ENCODE measurements at places on chromosomes 11 and 22. TPM values are rescaled to one million over a fixed set of nuclear protein-coding genes. Genes with fewer than 3 reads are reported as not detected.
A peak's percentile ranks its signal among the peaks of the same experiment; 100 is the strongest.

The NPAS4 gene
- 0.71 TPM for polyA plus RNA-seq

- no peak overlapping the region for H3K4me3 ChIP-seq
- no peaks in the 10 kb centered on the region for H3K27me3 ChIP-seq
- DNase-seq = no peak
- H3K27ac ChIP-seq = no peak overlapping the region
Measured at GRCh38 chr11:101288392-101288791, 158.8 kb upstream of the PGR start.

GRCh38 chr11:107705027-107705426, 6.8 kb downstream of the SLN start:
- H3K27ac ChIP-seq = no peak overlapping the region
- no peak for DNase-seq
- peaks cover 26% of the 10 kb centered on the region for H3K4me1 ChIP-seq

DNA sequence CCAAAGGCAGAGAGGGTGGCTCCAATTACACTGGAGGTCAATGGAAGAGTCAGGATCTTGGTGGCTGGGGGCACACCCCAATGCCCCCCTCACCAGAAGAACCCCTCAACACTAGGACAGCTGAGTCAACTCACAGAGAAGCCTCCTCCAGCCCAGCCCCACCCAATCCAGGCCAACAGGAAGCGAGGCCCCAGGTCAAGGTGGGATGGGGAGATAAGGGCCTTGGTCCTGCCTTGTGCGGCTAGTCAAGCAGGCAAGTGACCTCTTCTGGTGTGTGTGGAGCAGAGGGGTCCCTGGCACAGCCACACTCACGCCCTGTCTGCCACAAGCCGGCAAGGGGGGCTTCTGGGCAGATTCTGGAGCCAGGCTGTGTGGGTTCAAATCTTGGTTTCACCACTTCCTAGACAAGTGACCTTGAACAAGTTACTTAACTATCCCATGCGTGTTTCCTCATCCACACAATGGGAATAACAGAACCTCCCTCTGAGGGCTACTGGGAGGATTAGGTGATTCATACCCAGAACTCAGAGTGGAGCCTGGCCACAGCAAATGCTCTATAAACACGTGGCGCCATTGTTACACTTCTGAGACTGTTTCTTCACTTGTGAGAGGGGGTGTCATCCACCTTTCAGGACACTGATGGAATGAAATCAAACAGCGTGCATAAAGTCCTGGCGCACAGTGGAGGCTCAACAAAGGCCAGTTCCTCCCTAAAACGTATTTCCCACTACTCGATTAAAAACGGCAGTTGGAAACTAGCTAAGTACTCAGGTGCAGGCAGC, 3.2 kb downstream of the TTLL12 start:
- DNase-seq = no peak
- H3K36me3 ChIP-seq = no peaks in the 10 kb centered on the region
- no peak overlapping the region for H3K27ac ChIP-seq
- no peak overlapping the region for H3K4me3 ChIP-seq
- H3K27me3 ChIP-seq = no peaks in the 10 kb centered on the region
- peaks cover 4% of the 10 kb centered on the region for H3K4me1 ChIP-seq

The KIF18A gene
- polyA plus RNA-seq = 22.2 TPM

- peak; percentile 83 for DNase-seq
- H3K27me3 ChIP-seq = peaks cover 16% of the 10 kb centered on the region
- no peak overlapping the region for H3K27ac ChIP-seq
- peaks cover 3% of the 10 kb centered on the region for H3K4me1 ChIP-seq
- H3K36me3 ChIP-seq = no peaks in the 10 kb centered on the region
- no peak overlapping the region for H3K4me3 ChIP-seq
Measured at GRCh38 chr11:17273668-17274282, 2.8 kb upstream of the NUCB2 start.

GRCh38 chr11:92269021-92269420, 44.4 kb downstream of the FAT3 start:
- no peak overlapping the region for H3K27ac ChIP-seq
- no peak overlapping the region for H3K4me3 ChIP-seq
- no peaks in the 10 kb centered on the region for H3K27me3 ChIP-seq
- DNase-seq = peak; percentile 62
- H3K36me3 ChIP-seq = no peaks in the 10 kb centered on the region

The TKFC gene
- polyA plus RNA-seq = 21.1 TPM

The SLC22A9 gene
- not detected for polyA plus RNA-seq

- DNase-seq = peak; percentile 24
- H3K4me1 ChIP-seq = no peaks in the 10 kb centered on the region
- H3K27me3 ChIP-seq = peaks cover 4% of the 10 kb centered on the region
- no peak overlapping the region for H3K27ac ChIP-seq
- no peaks in the 10 kb centered on the region for H3K36me3 ChIP-seq
Measured at GRCh38 chr11:106840947-106841346, 177.3 kb downstream of the GUCY1A2 start.

GRCh38 chr11:118370774-118371173, 11.4 kb downstream of the UBE4A start:
- H3K36me3 ChIP-seq = peaks cover 42% of the 10 kb centered on the region
- no peak overlapping the region for H3K4me3 ChIP-seq
- H3K27me3 ChIP-seq = no peaks in the 10 kb centered on the region
- H3K4me1 ChIP-seq = no peaks in the 10 kb centered on the region

GRCh38 chr11:83051760-83052671, 19.7 kb downstream of the RAB30 start:
- DNase-seq = no peak
- H3K4me1 ChIP-seq = no peaks in the 10 kb centered on the region
- no peaks in the 10 kb centered on the region for H3K27me3 ChIP-seq
- H3K36me3 ChIP-seq = no peaks in the 10 kb centered on the region
- no peak overlapping the region for H3K4me3 ChIP-seq

GRCh38 chr11:45216031-45216430, 69.6 kb downstream of the PRDM11 start:
- no peak for DNase-seq
- H3K4me3 ChIP-seq = no peak overlapping the region
- H3K27me3 ChIP-seq = no peaks in the 10 kb centered on the region
- no peaks in the 10 kb centered on the region for H3K4me1 ChIP-seq
- H3K27ac ChIP-seq = no peak overlapping the region

DNA sequence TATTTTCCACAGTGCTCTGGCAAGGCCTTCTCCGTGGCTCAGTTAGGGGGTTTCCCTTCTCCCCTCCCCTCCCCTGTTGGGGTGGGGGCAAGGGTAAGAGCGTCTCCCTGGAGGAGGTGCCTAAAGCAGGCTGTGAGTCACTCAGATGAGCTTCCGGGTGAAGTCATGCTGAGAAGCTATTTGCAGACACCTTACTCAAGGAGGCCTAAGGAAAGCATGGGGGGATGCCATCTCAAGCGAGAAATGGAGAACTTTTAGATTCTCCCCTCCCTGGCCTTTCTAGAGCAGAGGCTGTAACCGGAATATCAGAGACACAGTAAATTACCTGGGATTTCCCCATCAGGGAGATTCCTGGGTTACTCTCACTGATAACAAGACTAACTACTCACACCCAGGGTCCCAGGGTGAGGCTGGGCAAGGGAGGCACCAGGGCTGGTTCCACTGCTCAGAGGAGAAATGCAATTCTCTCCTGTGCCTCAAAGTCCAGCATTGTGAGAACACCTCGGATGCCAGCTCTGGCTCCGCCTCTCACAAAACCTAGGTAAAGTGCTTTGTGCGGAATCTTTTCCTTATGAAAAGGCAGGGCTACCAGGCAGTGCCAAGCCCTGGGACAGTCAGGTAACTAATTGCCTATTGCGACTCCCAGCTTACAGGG, 123.6 kb downstream of the ABTB2 start:
- DNase-seq = peak; percentile 87
- H3K4me3 ChIP-seq = peak overlapping the region; percentile 39
- H3K36me3 ChIP-seq = no peaks in the 10 kb centered on the region
- H3K4me1 ChIP-seq = peaks cover 42% of the 10 kb centered on the region

- peaks cover 6% of the 10 kb centered on the region for H3K4me1 ChIP-seq
- H3K4me3 ChIP-seq = no peak overlapping the region
- no peak for DNase-seq
- no peak overlapping the region for H3K27ac ChIP-seq
- no peaks in the 10 kb centered on the region for H3K36me3 ChIP-seq
Measured at GRCh38 chr11:126387857-126388256, 32.4 kb downstream of the ST3GAL4 start.

The RRAS2 gene
- 174 TPM for polyA plus RNA-seq

The NXPE1 gene
- not detected for polyA plus RNA-seq

- H3K4me1 ChIP-seq = no peaks in the 10 kb centered on the region
- no peak for DNase-seq
- peaks cover 9% of the 10 kb centered on the region for H3K36me3 ChIP-seq
- no peak overlapping the region for H3K27ac ChIP-seq
- no peaks in the 10 kb centered on the region for H3K27me3 ChIP-seq
Measured at GRCh38 chr22:40766956-40767355, 52.2 kb downstream of the SLC25A17 start.

GRCh38 chr11:45028911-45029682, 78.4 kb upstream of the TP53I11 start:
- no peak overlapping the region for H3K4me3 ChIP-seq
- H3K27ac ChIP-seq = no peak overlapping the region
- DNase-seq = no peak
- no peaks in the 10 kb centered on the region for H3K4me1 ChIP-seq

- DNase-seq = no peak
- no peak overlapping the region for H3K4me3 ChIP-seq
- no peak overlapping the region for H3K27ac ChIP-seq
- H3K4me1 ChIP-seq = peaks cover 22% of the 10 kb centered on the region
- H3K36me3 ChIP-seq = no peaks in the 10 kb centered on the region
- no peaks in the 10 kb centered on the region for H3K27me3 ChIP-seq
Measured at GRCh38 chr11:120718171-120718570, 206.6 kb downstream of the GRIK4 start.

DNA sequence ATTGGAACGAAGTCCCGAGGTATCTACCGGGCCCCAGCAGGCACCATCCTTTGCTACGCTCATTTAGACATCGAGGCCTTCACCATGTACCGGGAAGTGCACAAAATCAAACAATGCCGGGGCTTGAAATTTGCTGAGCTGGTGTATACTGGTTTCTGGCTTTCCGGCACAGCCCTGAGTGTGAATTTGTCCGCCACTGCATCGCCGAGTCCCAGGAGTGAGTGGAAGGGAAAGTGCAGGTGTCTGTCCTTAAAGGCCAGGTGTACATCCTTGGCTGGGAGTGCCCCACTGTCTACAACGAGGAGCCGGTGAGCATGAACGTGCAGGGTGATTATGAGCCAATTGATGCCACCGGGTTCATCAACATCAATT, 158.8 kb upstream of the GUCY1A2 start:
- H3K4me3 ChIP-seq = no peak overlapping the region
- H3K36me3 ChIP-seq = no peaks in the 10 kb centered on the region
- no peak for DNase-seq
- no peak overlapping the region for H3K27ac ChIP-seq

- no peak overlapping the region for H3K27ac ChIP-seq
- no peaks in the 10 kb centered on the region for H3K36me3 ChIP-seq
- no peaks in the 10 kb centered on the region for H3K4me1 ChIP-seq
- no peak for DNase-seq
- H3K4me3 ChIP-seq = no peak overlapping the region
- H3K27me3 ChIP-seq = no peaks in the 10 kb centered on the region
Measured at GRCh38 chr11:95736355-95736754, 53.2 kb downstream of the FAM76B start.

DNA sequence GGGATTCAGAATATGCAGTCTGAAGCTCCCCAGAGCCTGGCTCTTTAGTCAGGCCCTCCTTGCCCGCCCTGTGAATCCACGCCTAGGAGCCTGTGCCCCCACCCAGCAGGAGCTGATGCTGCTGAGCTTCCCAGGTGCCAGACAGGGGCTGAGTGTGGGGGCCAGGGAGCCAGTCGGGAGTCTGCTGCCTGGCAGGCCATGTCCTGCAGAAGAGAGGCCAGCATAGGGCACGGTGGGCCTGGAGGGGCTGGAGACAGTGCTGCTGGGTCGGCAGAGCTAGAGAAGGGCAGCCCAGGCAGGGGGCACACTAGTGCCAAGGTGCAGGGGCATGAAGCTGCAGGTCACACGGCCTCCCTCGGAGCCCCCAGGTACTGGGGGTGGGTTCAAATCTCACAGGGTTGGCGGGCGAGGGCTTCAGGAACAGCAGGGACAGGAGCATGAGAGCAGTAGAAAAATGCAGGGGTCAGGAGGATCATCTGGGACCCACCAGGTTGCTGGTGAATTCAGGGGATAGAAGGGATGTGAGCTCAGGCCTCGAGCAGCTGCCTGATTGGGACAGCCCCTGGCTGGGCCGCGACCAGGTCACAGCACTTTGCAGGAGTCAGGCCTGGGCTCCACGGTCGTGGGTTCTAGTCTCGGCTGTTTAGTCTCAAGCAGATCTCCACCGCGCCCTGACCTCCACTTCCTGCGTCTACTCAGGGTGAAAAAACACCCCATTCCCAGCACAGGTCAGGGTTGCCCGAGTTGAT, 4.1 kb upstream of the SEPTIN5 start:
- H3K4me3 ChIP-seq = no peak overlapping the region
- no peak for DNase-seq
- no peak overlapping the region for H3K27ac ChIP-seq
- H3K27me3 ChIP-seq = peaks cover 22% of the 10 kb centered on the region

DNA sequence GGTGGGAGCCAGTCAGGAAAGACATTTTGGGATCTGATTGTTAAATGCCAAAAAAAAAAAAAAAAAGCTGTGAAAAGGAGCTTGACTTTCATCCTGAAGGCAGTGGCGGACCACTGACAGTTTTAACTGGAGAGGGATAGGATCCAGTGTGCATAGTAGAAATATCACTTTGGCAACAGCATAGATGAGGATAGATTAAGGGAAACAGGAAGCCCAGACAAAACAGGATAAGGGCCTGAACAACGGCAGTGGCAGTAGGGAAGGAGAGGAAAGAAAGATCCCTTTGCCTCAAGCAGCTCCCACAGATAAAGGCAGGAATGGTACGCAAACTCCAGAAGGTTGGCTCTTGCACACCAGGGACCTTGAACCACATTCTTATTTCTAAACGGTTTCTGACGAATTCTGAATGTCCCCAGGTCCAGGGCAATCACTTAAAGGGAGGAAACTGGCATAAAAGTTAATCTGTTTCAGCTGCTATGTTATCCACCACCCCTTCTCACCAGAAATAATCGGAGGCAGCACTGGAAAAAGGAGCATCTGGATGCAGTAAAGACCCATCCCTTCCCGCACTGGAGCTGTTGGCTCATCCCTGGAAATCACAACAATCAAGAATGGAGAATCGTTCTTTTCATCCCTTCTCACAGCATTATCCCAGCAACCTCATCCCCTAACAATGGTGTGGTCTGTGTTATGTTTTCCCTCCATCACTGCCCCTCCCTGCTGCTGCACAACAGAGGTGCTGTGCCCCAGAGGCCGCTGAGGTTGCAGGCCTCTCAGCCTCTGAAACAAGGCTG, 99.1 kb downstream of the GAB2 start:
- peak; percentile 12 for DNase-seq
- H3K27me3 ChIP-seq = no peaks in the 10 kb centered on the region
- H3K27ac ChIP-seq = peak overlapping the region; percentile 57
- no peak overlapping the region for H3K4me3 ChIP-seq

All from GM23338 (cell line).